ENCODE measurements at places on chromosomes 3 and 15.

GRCh38 chr3:30314757-30315325 lies 291.6 kb upstream of the TGFBR2 start:
- DNase-seq: no peak

- no peak for DNase-seq
These were observed 1.5 kb upstream of the FBXL22 start for GRCh38 chr15:63595688-63596087.

- no peak for DNase-seq
These were observed 798 bp downstream of the GCHFR start for GRCh38 chr15:40764629-40765103.

- DNase-seq: no peak
These were observed 748 bp downstream of the CCNL1 start for GRCh38 chr3:157159037-157159761.

GRCh38 chr3:103440539-103441203 lies 1005.9 kb downstream of the ZPLD1 start:
- no peak for DNase-seq

DNA sequence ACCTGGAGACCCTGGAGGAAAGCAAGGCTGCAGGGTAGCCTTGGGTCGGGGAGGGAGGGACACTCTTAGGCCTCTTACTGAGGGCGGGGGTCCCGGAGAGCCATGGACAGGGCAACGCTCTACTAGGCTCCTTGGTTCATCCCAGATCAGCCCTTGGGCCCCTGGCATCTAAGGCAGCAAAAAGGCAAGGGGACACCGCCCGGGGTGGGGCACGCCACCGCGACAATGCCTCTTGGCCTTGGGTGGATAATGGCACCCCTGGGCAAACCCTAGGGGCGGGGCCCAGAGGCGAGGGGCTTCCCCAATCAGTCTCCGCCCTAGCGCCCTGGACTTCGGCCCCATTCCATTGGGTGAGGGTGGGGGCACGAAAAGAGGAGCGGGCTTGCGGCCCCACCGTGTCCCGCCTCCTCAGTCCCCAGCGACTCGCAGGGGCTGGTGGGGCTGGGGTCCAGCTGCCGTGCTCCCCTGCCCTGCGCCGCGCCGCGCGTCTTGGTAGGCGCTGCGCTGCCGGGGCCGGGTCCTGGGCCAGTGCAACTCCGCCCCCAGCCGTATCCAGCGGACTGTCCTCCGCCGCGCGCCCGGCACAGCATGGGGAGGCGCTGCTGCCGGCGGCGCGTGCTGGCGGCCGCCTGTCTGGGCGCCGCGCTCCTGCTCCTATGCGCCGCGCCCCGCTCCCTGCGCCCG lies at the start of gene CHST13:
Gene CHST13, plus strand, starts transcription at position 411 of the 684 bp plus-strand sequence. Its CDS starts 178 bp downstream, at position 589.
- DNase-seq: no peak

- DNase-seq: no peak
These were observed 46.8 kb downstream of the CMTM6 start for GRCh38 chr3:32455609-32456428.

- DNase-seq: peak; percentile 12
These were observed 6.0 kb downstream of the PLIN1 start for GRCh38 chr15:89673165-89673512.

Data from NCI-H1436 treated with DMSO at 0.1 percent for 48 hours (cell line).